ENCODE measurements at places on chromosomes 6 and 20. TPM values are rescaled to one million over a fixed set of nuclear protein-coding genes. Genes with fewer than 3 reads are reported as not detected.

The DNAH8 gene
- not detected for total RNA-seq

The PACRG gene
- total RNA-seq = 0.83 TPM

The SLC22A16 gene
- total RNA-seq = not detected

The JAG1 gene
- total RNA-seq = 53.2 TPM

The GSTA1 gene
- not detected for total RNA-seq

The BIRC7 gene
- 0.54 TPM for total RNA-seq

GRCh38 chr6:34610819-34611477 lies 54.8 kb upstream of the SPDEF start:
- peak; percentile 83 for DNase-seq

DNA sequence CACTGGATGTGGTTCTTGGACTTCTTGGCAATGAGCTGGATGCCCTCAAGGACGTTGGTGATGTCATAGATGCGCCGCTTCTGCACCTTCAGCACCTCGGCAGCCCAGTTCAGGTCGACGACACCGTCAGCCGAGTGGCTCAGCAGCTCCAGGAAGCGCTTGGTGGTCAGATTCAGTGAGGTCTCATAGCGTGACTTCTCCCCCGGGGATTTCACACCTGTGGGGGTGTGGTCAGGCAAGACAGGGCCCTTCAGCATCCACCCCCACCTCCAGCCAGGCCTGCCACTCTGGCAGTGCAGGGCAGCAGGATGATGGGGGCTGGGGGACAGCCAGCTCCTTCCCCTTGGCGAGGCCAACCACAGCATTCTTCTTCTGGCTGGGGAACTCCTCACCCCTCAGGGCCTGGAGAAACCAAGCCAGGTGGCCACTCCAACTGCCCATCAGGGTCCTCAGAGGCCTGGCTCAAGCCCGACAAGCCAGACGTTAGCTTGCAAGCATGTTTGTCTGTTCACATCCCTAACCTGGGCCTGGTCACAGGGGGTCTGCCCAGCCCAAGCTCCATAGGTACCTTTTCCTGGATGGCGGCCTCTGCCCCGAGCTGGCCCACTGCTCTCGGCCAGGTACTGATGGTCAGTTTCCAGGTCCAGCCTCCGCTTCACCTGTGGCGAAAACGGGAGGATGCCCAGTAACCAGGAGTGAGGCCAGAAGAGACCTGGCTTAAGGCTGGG lies 5.7 kb upstream of the NECAB3 start:
- DNase-seq = no peak

GRCh38 chr6:104212977-104213668 lies 646.6 kb downstream of the HACE1 start:
- no peak for DNase-seq

DNA sequence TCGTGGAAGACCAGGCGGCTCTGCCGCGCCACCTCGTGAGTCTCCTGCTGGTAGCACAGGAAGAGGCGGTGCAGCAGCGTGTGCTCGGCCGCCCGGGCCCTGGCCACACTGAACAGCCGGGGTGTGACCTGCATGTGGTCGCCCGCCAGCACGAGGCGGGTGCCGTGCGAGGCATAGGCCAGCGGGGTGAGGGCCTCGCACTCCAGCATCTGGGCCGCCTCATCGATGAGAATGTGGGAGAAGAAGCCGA lies 7.0 kb downstream of the HELZ2 start:
- DNase-seq = no peak

- DNase-seq = peak; percentile 49
Observed at GRCh38 chr6:137958811-137959565, 91.9 kb downstream of the TNFAIP3 start.

GRCh38 chr6:57072108-57072507 lies 17.9 kb upstream of the ZNF451 start:
- no peak for DNase-seq

DNA sequence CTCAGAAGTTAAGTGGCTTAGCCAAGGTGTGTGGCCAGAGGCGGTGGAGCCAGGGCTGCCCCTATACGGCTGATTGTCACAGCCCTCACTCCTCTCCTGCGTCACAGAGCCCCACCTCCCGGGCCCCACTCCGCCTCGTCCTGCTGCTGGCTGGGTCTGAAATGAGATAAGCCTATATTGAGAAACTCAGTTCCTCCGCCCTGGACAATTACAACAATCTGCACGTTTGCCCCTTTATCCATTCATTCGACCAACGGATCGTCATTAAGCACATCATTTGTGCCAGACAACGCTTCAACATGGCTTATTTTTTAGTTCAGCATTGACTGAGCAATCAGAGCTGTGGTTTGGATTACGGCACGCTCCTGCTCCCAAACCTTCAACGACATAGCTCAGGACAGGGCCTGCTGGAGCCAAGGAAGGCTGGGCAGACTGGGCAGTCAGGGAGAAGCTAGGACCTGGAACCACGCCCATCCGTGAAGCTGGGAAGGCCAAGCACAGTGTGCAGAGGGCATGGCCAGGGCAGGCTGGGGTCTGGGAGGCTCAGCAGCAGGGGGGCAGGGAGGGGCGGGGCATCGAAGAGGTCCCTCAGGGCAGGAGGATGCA lies 16.6 kb upstream of the EZR start:
- DNase-seq = no peak

- peak; percentile 24 for DNase-seq
Observed at GRCh38 chr6:107102414-107102805, 12.9 kb downstream of the BEND3 start.

GRCh38 chr6:119348096-119348747 lies 1.3 kb downstream of the MAN1A1 start:
- peak; percentile 36 for DNase-seq

DNA sequence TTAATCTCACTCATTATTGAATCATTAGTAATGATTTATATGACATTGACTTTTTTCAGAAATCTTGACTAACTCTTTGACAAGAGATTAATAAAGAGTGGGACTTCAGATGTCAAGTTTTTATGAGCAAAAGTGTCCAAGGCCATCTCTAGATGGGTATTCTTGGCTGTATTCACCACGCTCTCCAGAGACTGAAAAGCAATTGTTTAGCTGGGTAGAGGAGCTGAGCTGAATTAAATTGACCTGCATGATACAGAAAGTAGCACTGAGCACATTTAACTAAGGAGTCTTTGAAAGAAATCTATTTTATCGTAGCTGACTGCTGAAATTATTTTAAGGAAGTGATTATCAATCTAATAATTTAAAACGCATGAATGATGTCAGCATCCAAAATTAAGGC lies 89.4 kb downstream of the LINC00237 start:
- DNase-seq = no peak

DNA sequence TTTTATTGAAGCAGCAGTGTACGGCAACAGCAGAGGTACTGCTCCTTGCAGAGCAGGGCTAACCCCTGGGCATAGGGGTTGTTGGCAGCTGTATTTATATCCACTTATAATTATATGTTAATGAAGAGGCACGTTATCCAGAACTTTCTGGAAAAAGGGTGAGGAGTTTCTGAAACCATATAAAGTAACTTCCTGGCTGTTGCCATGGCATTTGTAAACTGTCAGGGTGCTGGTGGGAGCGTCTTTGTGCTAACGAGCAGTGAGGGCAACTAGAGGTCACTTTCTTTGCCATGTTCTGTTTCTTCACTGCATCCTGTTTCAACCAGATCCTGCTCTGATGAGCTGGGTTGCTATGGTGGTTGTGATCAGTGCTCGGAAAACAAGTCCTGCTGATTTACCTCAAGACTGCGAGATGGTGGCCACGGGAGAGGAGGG lies 11.1 kb upstream of the ARFGEF2 start:
- DNase-seq = no peak

- no peak for DNase-seq
Observed at GRCh38 chr6:54059683-54060082, 51.6 kb upstream of the MLIP start.

GRCh38 chr6:90194371-90194841 lies 102.2 kb downstream of the BACH2 start:
- DNase-seq = no peak
